ENCODE measurements at places on chromosomes 5 and 9. TPM values are rescaled to one million over a fixed set of nuclear protein-coding genes. Genes with fewer than 3 reads are reported as not detected.
A peak's percentile ranks its signal among the peaks of the same experiment; 100 is the strongest.

The ADAMTSL2 gene
- total RNA-seq, result 2.3 TPM

DNA sequence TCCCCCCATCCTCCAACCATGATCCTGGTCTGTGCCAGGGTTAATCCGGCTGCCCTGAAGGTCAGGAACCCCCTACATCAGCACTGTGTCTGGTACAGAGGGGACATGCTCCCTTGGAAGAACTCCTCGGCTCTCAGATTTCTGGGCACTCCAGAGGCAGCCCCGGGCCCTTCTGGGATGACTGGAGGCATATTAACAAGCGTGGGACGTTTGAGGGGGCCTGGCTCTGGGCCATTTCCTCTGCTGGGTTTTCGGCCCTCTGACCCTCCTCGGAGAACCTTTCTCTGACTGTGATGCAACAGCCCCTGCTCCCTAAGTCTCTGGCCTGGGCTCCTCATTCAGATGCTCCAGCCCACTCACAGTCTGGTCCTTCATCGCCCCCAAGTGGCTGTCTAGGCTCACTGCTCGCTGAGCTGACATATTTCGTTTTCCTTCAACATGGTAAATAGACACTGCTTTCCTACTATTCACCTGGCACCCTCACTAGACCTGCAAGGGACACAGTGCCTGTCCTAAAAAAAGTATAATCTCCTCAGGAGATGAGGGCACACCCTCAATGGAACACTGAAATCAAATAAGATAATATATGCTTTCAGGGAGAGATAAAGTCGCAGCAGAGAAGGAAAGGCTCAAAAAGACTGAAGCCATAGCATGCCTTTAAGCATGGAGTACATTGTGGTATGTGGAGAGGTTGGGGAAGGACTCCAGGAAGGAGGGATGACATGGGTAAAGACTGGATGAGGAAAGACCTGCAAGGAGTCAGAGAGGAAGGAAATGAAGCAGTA lies 404.7 kb upstream of the TRPC7 start:
- H3K4me1 ChIP-seq, result no peaks in the 10 kb centered on the region
- peaks cover 10% of the 10 kb centered on the region for H3K27me3 ChIP-seq
- no peak overlapping the region for H3K27ac ChIP-seq
- H3K4me3 ChIP-seq, result no peak overlapping the region

GRCh38 chr5:177447066-177447610 lies 524 bp downstream of the PRR7 start:
- H3K27me3 ChIP-seq, result peaks cover 60% of the 10 kb centered on the region
- H3K4me1 ChIP-seq, result no peaks in the 10 kb centered on the region
- peak overlapping the region; percentile 55 for H3K27ac ChIP-seq
- peak overlapping the region; percentile 36 for H3K4me3 ChIP-seq
- H3K36me3 ChIP-seq, result no peaks in the 10 kb centered on the region

DNA sequence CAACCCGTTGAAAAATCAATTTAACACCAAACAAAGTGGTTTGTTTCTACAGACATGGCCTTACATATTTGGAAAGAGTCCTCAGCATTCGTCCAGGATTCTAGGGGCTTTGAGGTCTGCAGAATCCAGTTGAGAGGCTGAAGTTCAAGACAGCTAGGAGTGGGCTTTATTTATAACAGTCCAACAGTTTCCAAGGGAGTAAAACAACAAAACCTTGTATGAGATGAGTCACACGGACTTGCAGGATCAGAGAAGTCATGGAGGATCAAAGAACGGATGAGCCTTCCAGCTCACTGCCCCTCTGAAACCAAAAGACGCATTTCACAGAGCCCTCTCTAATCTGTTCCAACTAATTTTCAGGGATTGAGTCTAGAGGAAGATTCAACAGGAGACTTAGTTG lies 11.1 kb upstream of the ESM1 start:
- no peak for ATAC-seq
- H3K4me3 ChIP-seq, result no peak overlapping the region
- H3K4me1 ChIP-seq, result no peaks in the 10 kb centered on the region
- no peak overlapping the region for H3K27ac ChIP-seq
- H3K36me3 ChIP-seq, result no peaks in the 10 kb centered on the region
- peaks cover 4% of the 10 kb centered on the region for H3K27me3 ChIP-seq

The CCT5 gene
- 150 TPM for total RNA-seq

GRCh38 chr9:134381671-134382516 lies 55.6 kb downstream of the RXRA start:
- peak; percentile 21 for ATAC-seq
- peaks cover 100% of the 10 kb centered on the region for H3K4me1 ChIP-seq
- no peak overlapping the region for H3K27ac ChIP-seq
- H3K36me3 ChIP-seq, result no peaks in the 10 kb centered on the region
- H3K27me3 ChIP-seq, result no peaks in the 10 kb centered on the region
- no peak overlapping the region for H3K4me3 ChIP-seq

Data from gastroesophageal sphincter (tissue), 4 donors.